ENCODE measurements at places on chromosomes 3 and 15.
A peak's percentile ranks its signal among the peaks of the same experiment; 100 is the strongest.

DNA sequence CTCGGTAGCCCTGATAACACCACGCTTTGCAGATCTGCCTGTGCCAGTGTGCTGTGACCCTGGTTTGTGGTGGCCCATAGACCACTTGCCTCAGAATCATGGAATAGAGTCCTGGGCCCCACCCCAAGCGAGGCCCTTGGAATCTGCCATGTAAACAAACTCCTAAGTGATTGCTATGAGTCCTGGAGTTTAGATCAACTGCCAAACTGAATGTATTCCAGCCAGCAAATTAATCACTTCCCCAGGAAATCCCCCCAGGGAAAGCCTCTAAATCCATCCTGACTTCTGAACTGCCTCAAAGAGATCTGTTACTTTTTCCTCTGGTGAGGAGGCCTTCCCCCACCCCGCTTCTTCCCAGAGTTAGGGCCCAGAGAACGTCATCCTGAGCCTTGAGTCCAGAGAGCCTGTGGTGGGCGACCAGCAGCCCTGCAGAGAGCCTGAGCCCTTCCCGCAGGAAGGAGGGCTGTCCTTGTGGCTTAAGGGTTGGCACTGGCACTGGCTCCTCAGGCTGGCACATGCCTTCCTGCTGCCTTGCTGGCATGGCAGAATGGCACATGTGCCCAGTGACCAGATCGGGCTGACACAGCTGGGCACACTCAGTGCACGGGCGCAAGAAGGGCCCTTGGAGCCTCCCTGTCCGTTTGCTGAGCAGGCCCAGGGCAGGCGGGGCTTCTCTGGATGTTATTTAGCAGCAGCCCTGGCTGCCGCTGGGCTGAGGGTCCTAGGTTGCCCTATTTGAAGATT, 50.6 kb upstream of the PLXNA1 start:
- no peak for DNase-seq

GRCh38 chr15:62644889-62645742, 397.4 kb upstream of the TPM1 start:
- DNase-seq: no peak

- no peak for DNase-seq
Observed at GRCh38 chr3:141690431-141691072, 47.5 kb upstream of the RNF7 start.

GRCh38 chr15:98683831-98684230, 35.5 kb downstream of the IGF1R start:
- DNase-seq: no peak

DNA sequence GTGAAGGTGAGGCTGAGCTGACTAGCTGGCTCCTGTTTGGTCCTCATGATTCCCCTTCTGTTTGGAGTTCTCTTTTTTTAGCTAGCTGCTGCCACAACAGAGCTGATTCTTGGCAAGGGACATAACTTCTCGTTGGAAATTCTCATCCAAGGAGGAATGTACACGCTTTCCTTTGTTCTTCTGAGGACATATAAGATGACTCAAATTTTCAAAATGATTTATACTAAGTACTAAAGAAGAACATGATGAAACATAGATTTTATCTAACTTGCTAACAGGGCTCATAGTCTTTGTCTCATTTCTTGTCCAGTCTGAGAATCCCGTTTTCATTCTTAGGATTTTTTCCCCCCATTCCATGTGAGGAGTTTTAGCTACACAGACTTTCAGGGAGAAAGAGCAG, 2.9 kb upstream of the TFG start:
- no peak for DNase-seq

DNA sequence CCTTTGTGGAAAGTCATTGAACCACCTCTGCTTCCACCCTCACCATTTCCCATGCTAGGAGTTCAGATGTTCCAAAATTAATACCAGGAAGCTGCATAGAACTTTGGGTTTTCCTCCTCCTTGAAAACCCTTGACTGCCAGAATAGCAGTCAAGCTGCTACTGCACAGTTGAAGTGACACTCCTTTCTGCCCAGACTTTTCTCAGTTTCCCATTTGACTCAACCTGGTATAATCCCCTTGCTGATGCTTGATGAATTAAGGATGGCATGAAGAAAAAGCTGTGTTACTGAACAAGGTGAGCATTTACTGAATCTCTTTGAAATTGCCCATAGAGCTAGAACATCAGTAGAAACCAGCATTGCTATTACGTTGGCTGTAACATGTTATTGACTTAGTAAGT, 286.0 kb downstream of the EDEM1 start:
- no peak for DNase-seq

GRCh38 chr3:124451630-124452317, 278.5 kb upstream of the UMPS start:
- DNase-seq: no peak

DNA sequence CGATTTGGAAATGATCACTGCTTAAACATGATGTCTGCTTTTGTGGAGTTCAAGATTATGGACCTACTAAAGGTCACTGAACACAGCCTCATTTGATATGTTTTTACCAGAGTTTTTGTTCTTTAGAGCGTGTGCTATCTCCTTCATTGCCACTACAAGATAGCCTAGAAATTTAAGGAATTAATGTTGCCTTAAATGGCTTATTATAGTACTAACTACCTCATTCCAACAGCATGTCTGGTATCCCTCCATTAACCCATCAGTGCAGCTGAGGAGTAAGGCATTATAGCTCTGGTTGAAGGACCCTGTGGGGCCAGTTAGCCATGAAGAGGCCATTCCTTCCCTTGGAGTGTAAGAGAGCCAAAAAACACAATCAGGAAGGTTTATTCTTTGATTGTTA, 2.3 kb upstream of the FAM43A start:
- no peak for DNase-seq

- no peak for DNase-seq
Observed at GRCh38 chr3:155129396-155129795, 49.3 kb downstream of the MME start.

- no peak for DNase-seq
Observed at GRCh38 chr3:113293348-113293747, 82.0 kb downstream of the BOC start.

DNA sequence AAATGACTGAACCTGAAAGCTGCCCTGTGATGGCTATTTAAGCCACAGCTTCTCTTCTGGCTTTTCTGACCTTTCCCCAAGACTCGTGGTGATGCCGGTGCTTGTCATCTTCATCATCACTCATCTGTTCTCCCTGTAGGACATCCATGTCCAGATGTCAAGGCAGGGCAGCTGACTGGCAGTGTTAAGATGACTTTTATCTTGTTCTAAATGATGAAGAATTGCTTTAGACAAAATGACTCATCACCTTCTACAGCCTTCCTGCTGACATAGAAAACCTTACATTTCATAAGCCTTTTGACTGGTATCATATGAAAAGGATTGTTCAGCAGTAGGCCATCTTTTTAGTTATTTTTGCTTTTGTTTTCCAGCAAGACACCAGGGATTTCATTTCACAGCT, 67.0 kb upstream of the GPR149 start:
- no peak for DNase-seq

DNA sequence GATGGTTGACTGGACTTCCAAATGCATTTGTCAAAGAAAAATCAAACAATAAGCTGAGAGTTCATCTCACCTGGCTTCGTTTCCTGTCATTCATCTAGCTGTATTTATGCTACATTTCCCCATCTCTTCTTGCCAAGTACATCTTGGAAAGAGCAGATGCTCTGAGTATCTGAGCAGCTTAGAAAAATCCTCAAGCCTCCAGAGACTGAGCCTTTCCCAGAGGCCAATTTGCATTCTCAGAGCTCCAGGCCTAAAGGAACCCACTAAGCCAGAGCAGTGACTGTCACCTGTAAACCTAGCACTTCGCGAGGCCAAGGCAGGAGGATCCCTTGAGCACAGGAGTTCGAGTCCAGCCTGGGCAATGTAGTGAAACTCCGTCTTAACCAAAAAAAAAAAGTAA, 100.5 kb downstream of the XXYLT1 start:
- DNase-seq: no peak

DNA sequence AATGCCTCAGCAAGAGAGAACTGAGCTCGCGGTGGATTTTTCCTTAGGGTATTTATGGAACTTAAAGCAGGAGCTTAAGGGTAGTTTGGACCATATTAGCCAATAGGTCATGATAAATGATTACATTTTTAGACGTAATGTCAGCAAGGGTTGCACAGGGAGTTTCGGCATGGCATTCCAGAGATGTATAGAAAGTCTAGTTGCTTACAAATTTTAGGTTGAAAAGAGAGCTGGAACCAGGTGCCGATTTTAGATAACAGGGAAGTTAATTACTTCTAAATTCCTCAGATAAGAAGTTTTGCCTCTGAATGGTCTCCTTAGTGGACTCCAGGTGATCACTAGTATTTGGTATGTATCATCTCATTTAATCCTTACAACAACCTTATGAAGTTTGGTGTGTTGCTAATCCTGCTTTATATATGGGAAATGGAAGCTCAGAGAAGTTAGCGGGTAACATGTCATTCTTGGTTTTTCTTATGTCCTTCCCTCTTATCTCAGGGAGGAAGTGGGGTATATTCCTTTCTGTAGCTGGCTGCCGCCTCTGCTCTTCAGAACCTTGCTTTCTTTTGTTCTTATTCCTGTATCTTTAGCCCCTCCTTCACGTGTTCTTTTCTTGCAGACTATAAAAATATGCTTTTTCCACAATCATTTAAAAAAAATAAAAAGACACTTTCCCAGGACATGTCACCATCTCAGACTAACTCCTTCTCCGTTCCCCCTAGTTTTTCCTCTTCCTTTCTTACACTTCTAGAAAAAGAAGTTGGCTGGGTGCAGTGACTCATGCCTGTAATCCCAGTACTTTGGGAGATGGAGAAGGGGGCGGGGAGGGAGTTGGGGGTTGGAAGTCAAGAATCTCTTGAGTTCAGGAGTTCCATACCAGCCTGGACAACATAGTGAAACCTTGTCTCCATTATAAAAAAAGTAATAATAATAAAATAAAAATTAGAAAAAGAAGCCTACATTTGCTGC, 25.7 kb downstream of the IQGAP1 start:
- DNase-seq: no peak

DNA sequence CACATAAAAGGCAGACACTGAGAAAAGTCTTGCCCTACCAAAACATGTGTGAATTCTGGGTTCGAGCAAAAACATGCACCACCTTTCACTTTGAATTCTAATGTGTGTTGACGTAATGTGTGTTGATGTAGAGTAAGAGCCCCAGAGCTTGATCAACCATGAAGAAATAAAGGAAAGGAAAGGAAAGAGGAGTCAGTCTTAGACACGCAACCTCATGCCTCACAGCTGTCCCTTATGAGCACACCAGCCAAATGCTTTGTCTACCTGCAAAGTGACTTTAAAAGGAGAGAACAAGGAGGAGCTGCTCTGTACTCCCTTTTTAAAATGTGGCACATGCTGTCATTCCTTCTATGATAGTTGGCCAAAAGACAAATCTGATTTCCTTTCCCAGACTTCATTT, 80.8 kb downstream of the RFTN1 start:
- no peak for DNase-seq

- DNase-seq: no peak
Observed at GRCh38 chr3:4356220-4356540, 53.0 kb downstream of the SETMAR start.

- DNase-seq: no peak
Observed at GRCh38 chr3:125602752-125603649, 7.7 kb upstream of the OSBPL11 start.

DNA sequence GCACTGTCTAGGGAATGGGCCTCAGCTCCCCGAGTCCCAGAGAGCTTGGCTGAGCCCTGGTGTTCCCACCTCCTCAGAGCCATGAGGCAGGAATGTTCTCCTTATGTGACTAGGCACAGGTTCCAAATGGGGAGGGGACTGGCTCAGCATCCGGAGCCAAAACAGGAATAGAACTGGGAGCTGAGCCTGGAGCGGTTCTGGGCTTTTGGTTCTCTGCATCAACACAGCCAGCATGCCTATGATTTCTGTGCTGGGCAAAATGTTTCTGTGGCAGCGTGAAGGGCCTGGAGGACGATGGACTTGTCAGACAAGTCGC, at the start of gene FAM131A:
Gene FAM131A (plus strand): TSS at position 202 of the 316 bp plus-strand sequence. CDS start 31 bp downstream, at position 233.
- no peak for DNase-seq

- DNase-seq: no peak
Observed at GRCh38 chr3:147408188-147409100, 721 bp upstream of the ZIC1 start.

- DNase-seq: peak; percentile 90
Observed at GRCh38 chr3:43769097-43769884, 78.6 kb downstream of the ABHD5 start.

GRCh38 chr15:56871185-56871584, 47.3 kb upstream of the TCF12 start:
- no peak for DNase-seq

GRCh38 chr15:70538278-70538677, 225.1 kb downstream of the UACA start:
- no peak for DNase-seq

- no peak for DNase-seq
Observed at GRCh38 chr3:59185591-59186369, 136.0 kb upstream of the CFAP20DC start.

GRCh38 chr3:103644450-103644849, 1209.6 kb downstream of the ZPLD1 start:
- no peak for DNase-seq

DNA sequence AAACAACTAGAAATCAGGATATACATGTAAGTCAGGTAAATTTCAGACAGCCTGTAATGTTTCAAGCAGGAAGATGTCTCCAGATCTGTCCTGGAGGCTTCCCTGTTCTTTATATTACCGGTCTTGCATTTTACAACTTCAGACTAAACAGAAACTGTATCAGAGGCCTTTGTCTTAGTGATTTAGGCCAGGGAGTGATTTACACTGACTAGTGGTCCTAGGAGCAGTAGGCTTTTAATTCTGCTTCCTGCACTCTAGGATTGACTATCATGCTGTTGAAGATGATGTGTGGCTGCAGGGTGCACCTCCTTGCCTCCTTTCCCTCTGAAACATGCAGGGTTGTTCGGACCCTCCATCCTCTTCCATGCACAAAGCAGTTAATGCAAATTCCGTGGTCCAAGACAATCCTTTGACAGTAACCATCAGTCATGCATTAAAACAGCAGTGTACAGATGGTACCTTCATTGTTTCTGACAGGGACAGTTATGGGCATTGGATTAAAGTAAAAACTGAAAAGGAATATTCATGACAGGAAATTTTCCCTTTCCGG, 27.6 kb downstream of the CHRNA7 start:
- no peak for DNase-seq

GRCh38 chr15:48242015-48242414, 35.9 kb downstream of the SLC12A1 start:
- no peak for DNase-seq

GRCh38 chr3:101141135-101141534, 147.9 kb upstream of the ABI3BP start:
- DNase-seq: no peak

DNA sequence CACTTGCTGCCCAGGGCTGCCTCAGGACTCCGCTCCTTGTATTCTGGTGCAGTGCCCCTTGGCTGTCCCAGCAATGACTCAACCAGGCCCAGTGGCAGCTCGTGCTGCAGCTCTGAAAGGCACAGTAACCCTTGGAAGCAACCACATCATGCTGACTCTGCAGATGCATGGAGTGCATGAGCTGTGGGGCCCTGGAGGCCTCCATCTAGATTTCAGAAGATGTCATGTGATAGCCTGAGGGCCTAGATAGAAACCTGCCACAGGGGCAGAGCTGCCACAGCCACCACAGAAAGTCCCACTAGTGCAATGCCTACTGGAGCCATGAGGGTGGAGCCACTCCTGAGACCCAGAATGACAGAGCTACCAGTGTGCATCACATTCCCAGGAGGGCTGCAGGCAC, 117.1 kb upstream of the SMAD3 start:
- no peak for DNase-seq

GRCh38 chr3:25151903-25152295, 276.2 kb upstream of the RARB start:
- DNase-seq: no peak

GRCh38 chr15:38263996-38264395, 11.4 kb downstream of the SPRED1 start:
- DNase-seq: no peak

Measured in activated T-cell treated with anti-CD3 and anti-CD28 coated beads, Interleukin-2, amount 50 U/mL, for 48 hours (primary cell).